NCI-H526 treated with DMSO at 0.1 percent for 48 hours (cell line): ENCODE measurements at places on chromosomes 6 and 20.

DNA sequence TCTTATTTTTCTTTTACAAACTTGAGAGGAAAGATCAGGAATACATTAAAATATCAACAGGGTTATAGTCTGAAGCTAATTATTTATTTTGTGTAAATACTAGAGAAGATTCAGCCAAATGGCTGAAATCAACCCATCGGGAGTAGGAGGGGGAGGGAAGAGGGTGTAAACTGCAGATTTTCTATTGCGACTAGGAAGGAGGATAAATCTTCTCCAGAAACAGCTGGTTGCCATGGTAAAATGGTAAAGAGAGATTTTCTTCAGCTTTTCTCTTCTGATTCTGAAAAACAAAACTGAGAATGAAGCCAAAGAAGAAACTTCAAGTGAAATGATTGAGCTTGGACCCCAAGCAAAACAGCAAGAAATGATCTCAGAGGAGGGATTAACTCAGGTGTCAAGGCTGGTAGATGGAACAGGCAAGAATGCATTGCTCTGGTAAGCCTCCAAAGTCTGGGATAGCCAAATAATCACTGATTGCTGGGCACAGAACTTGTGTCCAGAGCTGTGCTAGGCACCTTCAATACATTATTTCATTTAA is 193.5 kb upstream of the SPTLC3 start:
- no peak for DNase-seq

GRCh38 chr6:129317931-129318820 is 391.8 kb downstream of the ARHGAP18 start:
- DNase-seq: peak; percentile 55

DNA sequence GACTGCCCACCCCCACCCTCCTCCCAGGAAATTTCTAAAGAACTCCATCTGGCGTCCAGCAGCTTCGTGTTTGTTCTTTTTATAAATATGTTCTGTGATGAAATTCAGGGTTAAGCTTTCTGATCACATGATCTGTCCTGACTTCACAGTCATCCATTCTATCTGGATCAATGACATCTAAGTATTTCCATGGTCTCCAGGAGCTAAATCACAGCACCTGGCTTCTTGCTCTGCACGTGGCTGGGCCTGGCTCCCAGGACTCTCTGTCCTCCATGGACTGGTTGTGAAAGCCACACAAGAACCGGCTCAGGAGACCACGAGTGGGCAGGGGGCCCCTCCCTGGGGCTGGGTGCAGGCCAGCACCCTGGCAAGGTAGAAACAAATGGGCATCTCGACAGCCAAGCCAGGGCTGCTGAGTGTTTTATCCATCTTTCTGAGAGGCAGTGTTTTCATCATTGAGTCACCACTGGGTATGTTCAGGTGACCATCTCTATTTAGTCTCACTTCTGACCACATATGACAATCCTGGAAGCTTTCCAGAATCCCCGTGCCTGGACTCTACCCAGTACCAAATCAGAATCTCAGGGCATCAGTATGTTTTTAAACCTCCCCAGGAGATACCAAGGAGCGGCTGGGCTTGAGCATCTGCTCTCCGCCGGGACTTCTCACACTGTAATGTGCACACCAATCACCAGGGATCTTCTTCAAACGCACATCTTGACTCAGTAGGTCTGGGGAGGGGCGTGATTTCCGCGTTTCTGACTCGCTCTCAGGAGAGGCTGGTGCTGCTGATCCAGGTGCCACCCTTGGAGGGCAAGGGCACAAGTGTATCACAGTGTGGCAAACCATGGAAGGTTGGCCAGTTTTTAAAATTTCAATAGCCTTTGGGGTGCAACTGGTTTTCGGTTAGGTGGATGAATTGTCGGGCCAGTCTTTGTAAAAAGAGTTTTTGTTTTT is 31.6 kb upstream of the PXDC1 start:
- no peak for DNase-seq

- no peak for DNase-seq
Observed at GRCh38 chr6:130843575-130844320, 16.5 kb downstream of the SMLR1 start.

DNA sequence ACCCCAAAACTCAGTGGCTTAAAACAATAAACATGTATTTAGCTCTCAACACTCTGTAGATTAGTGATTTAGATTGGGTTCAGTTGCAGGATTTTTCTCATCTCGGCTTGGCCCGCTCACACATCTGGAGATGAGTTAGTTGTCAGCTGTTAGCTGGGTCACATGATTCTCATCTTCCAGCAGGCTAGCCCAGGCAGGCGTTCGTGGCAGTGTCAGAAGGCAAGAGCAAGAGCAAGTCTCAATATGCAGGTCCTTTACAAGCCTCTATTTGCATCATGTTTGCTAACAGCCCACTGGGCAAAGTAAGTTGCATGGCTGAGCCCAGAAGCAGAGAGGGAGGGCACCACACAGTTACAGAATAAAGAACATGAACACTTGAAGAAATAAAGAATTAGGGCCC is 83.6 kb upstream of the MYLIP start:
- peak; percentile 15 for DNase-seq

DNA sequence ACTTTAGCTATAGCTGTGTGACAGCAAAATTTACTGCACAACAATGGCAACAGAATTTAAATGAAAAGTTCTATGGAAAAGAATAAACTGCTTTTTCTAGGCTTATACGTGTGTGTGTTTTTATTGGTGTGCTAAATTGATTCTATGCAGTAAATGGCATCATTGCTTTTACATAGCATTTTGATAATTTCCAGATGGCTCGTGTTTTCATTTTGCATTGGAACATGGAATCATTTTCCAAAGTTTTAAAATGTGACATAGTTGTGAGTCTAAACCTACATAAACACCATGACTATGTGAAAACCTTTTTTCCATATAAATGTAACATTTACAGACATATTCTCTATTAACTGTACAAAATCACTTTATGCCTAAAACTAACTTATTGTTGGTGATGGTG is 127.8 kb downstream of the SIM1 start:
- no peak for DNase-seq

GRCh38 chr6:23111984-23112383 is 542.6 kb downstream of the HDGFL1 start:
- DNase-seq: no peak

DNA sequence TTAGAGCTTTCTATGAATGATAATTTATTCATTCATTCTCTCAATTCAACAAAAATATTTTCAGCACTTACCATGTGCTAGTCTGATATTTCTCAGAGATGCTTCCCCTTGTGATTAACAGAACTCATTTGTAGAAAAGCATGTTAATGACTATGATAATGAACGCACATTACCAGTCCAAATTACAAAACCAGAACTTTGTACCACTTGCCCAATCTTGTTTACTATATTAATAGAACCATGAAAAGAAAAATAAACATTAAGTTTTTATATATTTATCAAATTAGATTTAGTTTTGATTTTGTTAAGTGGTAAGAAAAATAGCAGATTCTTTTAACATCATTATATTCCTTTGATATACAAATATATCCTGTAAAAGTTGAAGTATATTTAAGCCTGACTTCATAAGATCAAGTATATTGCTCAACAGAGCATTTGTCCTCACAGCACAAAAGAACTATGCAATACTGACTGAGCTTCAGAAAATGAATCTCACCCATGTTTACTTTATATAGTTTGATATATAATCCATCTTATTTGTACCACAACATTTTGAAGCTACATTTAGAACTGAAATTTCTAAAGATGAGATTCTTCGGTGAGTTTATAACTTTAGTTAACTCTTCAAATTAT is 48.9 kb downstream of the TMEM244 start:
- no peak for DNase-seq

- no peak for DNase-seq
Observed at GRCh38 chr6:109472132-109472995, 10.7 kb downstream of the ZBTB24 start.

- peak; percentile 84 for DNase-seq
Observed at GRCh38 chr20:327186-328026, 2.1 kb downstream of the SOX12 start.

DNA sequence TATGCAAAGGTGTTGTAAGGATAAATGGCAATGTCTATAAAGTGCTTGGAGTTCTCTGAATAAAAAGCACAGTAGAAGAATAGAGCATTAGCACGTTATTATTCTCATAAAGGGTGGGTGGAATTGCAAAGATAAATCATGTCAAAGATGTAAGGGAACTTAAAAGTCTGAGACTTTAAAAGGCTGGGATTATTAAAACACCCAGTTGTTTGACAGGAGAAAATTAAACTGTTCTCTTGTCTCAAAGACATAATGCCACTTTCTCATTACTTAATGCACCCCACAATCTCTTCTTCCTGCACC is 70.4 kb upstream of the PDE10A start:
- DNase-seq: no peak

DNA sequence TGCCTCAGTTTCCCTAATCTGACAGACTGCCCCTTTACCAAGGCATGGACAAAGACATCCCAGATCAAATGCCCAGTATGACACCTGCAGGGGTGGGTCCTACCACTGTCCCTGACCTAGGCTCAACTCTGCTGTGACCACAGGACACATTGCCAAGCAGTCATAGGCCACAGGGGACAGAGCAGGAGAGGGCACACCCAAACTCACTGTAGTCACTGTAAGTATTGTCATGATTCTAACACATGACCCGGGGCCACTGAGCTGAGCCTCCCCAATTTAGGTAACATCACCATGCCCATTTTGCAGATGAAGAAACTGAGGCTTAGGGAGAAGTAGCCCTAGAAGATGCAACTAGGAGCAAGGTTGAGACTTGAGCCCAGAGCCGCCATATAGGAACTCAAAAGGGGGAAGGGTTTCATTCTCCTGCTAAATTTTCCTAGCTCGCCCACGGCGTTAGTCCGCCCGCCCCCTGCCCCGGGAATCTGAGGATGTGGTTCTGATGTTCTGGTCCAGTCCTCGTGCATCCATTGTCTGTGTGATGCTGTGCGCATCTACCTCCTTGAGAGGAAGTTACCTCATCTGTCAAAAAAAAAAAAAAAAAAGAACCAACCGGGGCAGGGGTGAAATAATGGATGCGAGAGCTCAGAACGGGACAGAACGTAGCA is 44.8 kb downstream of the PMEPA1 start:
- no peak for DNase-seq

DNA sequence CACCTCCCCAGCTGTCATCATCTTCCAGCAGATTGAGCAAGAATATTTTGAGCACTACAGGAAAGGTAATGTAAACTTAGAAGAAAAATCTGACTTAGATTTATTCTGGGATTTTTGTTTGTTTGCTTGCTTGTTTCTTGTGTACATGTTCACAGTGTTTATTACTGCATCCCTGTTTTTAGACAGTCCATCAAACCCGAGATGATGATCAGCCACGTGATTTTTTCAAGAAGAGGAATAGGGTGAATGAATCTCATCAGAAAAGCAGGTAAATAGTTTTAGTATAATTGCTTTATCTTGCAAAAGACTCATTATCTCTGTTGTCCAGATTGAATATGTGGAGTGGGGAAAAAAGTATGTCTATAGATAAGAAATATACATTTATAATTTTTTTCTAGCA is 2.1 kb downstream of the FAM217B start:
- DNase-seq: no peak

- peak; percentile 41 for DNase-seq
Observed at GRCh38 chr6:16505711-16506357, 255.4 kb downstream of the ATXN1 start.

DNA sequence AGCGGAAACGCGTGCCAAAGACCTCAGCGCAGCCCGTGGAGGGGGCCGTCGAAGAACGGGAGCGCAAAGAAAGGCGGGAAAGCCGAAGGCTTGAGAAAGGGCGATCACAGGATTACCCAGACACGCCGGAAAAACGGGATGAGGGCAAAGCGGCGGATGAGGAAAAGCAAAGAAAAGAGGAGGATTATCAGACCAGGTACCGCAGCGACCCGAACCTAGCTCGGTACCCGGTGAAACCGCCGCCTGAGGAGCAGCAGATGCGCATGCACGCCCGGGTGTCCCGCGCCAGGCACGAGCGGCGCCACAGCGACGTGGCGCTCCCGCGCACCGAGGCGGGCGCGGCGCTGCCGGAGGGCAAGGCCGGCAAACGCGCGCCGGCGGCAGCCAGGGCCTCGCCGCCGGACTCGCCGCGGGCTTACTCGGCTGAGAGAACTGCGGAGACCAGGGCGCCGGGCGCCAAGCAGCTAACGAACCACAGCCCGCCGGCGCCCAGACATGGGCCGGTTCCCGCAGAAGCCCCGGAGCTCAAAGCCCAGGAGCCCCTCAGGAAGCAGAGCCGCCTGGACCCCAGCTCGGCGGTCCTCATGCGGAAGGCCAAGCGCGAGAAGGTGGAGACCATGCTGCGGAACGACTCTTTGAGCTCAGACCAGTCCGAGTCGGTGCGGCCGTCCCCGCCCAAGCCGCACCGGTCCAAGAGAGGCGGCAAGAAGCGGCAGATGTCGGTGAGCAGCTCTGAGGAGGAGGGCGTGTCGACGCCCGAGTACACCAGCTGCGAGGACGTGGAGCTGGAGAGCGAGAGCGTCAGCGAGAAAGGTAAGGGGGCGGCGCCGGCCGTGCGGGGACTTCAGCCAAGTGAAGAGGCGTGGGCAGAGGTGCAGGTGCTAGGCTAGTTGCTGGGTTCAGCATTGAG is 296.2 kb downstream of the RIMS1 start:
- peak; percentile 68 for DNase-seq
